ENCODE measurements at places on chromosomes 11 and 22.
A peak's percentile ranks its signal among the peaks of the same experiment; 100 is the strongest.

GRCh38 chr22:39908737-39909136, 7.9 kb downstream of the GRAP2 start:
- DNase-seq = no peak

- peak; percentile 5 for DNase-seq
These were observed 161.1 kb upstream of the CCDC179 start for GRCh38 chr11:23021287-23021863.

- no peak for DNase-seq
These were observed 597.2 kb downstream of the DLG2 start for GRCh38 chr11:85029964-85030363.

GRCh38 chr11:128022007-128022368, 565.4 kb downstream of the ETS1 start:
- no peak for DNase-seq

GRCh38 chr11:114880442-114880841, 202.1 kb downstream of the NXPE2 start:
- DNase-seq = no peak

DNA sequence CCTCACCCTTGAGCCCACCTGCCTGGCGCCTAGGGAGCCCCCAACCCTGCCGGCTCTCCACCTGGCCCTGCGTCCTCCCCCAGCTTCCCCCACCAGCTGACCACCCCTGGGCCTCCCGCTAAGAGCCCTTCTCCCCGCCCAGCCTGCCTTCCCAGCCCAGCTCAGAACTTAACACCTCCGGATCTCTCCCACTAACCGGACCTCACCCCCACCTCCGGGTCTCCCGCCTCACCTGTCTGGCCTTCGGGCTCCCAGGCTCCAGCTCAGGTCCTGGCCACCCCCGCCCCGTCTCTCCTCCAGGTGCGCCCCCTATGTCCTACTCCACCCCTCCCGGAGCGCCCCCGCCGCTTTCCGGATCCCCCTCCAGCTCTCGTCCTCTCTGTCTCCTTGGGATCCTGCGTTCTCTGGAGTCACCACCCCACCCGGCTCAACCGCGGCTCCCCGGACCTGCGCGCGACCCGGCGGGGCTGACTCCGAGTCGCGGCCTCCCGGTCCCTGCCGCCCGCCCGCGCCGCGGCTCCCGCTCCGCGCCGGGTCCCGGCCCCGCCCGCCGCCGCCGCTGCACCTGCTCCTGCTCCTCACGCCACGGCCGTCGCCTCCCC, at the start of gene KCNJ11:
Gene KCNJ11 (minus strand): TSS at position 51 of the 602 bp plus-strand sequence. CDS start 568 bp downstream, outside the sequence.
- no peak for DNase-seq

DNA sequence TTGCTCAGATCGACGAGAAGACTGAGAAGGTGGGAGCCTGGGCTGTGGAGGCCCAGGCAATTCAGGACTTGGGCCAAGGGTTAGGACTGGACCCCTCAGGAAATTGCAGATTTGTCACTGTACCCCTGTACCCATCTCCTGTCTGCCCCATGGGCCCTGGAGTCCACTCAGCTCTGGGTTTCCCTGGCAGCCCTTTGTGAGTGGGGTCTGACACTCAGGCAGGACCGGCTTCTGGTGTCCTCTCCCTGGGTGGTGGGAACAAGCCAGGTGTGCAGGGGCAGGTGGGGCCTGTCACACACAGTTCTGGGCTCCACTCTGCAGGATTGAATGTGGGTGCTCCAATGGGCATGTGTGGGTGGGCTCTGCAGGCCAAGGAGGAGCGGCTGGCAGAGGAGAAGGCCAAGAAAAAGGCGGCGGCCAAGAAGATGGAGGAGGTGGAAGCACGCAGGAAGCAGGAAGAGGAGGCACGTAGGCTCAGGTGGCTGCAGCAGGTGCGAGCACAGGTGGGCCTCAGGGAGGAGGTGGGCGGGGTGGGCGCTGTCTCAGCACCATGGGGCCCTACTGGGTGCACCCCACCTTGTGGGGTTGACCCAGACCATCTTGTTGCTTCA, 21.6 kb downstream of the INCENP start:
- DNase-seq = no peak

- no peak for DNase-seq
These were observed 825 bp downstream of the SLC1A2 start for GRCh38 chr11:35418282-35419183.

DNA sequence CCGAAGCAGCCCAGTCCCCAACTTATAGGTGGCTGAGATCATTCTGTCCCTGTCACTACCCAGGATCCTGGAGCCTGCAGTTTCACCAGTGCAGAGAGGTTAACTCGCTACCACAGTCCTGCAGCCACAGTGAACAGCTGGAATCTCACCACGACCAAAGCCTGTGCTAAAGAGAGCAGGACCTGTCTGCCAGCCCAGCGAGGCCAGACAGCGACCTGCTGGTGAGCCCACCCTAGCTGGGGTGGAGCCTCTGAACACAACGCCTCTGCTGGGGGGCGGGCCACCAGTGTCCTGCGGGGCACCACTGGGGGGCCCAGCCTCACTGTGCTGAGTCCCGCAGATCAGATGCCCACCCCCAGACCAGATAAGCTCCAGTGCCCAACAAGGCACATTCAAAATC, 33.3 kb downstream of the DAGLA start:
- DNase-seq = no peak

DNA sequence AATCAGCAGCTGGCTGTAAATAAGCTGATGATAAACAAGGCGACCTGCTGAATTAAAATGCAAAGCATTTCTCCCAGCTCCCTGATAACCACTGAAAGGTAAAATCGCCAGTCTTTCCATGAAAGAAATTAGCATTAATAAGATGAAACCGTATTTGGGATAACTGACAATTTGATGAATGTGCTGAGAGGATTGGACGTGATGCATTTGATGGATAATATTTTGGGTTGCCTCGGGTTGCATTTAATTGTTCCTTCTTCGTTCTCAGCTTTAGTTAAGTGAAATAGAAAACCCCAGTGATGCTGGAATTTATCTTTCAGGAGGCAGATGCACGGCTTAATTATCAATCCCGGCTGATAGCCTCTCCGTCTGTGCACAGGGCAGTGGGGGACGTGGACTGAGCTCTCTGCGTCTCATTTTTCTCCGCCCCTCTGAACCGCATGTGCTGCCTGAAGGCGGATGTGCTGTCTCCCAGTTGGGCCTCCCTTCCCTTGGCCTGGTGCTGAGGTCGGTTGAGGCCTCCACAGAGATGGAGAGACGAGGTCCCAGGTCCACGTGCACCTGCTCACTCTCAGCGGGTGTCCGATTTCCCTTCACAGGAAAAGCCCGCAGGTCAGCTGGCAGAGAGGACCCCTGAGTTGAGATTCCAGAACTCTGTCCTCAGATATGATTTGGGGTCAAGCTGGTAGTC, 846.2 kb downstream of the BRD1 start:
- DNase-seq = no peak

DNA sequence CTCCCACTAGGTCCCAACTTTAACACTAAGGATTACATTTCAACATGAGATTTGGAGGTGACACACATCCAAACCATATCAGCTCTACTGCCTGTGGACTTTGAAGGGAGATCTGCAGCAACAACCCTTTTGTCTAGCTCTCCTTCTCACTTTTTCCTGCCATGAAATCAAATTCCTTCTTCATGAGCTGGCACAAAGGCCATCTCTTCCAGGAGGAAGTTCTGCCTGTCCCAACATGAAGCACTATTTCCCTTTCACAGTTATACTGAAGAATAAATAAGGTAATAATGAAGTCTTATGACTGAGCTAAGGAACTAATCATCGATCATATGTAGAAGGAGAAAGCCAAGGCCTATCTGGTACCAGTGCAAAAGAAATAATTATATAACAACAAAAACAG, 253.5 kb upstream of the TENM4 start:
- DNase-seq = no peak

DNA sequence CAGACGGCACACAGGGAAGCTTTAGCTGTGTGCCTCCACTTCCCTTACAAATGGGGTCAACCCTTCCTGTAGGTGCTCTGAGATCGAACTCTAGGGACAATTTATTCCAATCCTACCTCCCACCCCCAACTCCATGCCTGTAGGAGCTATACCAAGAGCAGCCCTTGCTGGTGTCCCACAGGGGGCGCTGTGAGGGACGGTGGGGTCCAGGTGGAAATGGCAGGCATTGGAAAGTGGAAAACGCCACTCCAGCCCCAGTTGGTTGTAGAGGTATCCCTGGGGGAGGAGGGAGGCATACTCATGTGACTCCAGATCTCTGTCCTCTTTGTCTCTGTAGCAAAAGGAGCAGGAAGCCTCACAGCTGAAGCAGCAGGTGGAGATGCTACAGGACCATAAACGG, 161.3 kb downstream of the MYO18B start:
- no peak for DNase-seq

- DNase-seq = no peak
These were observed 5.3 kb downstream of the YAP1 start for GRCh38 chr11:102115557-102115956.

DNA sequence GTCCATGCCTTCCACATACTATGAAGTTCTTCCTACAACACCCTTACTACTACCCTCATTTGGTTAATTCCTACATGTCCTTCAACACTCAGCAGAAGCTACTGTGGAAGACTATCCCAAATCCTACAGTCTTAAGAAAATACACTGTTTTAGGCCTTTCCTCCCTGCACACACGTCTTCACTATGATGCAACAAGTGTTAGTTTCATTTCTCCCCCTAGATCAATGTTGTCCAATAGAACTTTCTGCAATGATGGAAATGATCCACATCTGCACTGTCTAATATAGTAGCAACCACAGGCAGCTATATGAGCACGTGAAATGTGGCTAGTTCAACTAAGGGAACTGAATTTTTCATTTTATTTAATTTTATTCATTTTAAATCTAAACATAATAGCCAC, 46.7 kb upstream of the CCDC34 start:
- no peak for DNase-seq

DNA sequence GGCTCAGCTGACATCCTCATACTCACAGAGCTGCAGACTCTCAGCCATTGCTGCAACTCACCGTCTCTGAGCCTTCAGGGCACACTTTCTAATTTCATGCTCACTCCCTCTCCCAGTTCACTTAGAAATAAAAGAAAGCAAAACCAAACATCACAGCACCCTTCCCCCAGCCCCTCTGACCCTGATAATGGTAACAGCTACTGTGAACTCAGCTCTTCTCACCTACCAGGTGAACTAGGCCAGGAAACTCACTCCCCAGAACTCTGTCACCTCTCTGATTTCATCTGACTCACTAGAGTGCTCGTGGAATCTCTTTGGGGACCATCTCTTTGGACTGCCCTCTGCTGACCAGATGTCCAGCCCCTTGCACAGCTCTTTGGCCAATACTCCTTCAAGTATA, 14.5 kb upstream of the PARVA start:
- no peak for DNase-seq

DNA sequence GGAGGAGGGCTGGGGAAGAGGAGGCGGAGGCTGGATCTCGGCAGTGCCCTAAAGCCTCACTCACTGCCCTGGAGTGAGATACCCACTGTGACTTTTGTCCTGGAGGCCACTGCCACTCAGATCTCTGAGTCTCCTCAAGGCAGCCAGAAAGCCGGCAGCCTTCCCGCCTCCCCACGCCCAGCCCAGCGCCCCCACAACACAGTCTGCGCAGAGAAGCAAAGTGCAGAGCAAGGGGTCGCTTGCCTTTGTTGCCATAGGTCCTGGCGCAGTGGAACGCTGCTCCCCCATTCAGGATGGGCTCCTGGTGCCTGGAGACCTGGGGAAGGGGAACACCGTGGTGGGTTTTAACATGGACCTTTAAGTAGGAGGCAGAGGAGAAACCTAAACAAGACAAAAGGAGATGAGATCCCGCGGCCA, 17.6 kb downstream of the PATZ1 start:
- DNase-seq = no peak

GRCh38 chr11:57100638-57101331, 81.0 kb upstream of the LRRC55 start:
- no peak for DNase-seq

GRCh38 chr11:69511358-69512055, 30.0 kb downstream of the LINC01488 start:
- peak; percentile 49 for DNase-seq

GRCh38 chr11:17813391-17814059, 78.9 kb downstream of the KCNC1 start:
- no peak for DNase-seq
